ENCODE measurements at places on chromosomes 6 and 20. TPM values are rescaled to one million over a fixed set of nuclear protein-coding genes. Genes with fewer than 3 reads are reported as not detected.

- no peak for DNase-seq
These were observed 160.8 kb downstream of the UBE3D start for GRCh38 chr6:82904860-82905259.

DNA sequence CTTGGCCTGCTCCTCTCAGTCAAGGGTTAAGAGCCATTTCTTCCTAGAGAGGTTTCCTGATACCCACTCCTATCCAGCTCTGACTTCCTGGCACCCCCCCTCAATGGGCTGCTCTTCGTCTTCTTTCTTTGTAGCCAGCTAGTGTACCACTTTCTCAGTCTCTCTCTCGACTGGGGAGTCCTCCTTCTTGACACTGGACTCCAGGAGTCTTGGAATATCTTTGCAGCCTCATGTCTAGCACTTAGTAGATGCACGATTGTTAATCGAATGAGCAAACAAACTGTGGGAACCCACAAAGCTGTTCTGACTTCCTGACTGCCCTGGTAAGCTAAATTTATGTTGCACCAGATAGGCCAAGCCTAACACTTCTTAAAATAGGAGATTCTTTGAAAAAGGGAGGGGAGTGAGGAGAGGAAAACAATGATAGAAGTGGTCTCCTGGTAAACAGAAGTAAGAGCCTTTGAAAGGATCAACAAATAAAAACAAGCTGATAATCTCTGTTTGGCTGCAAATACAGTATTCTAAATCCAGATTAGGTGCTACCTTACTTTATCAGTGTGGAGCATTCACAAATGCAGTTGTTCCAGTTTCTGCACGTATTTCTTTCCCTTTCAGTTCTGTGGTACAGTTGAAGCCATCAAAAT, 160.1 kb upstream of the CITED2 start:
- no peak for DNase-seq

EYA2 gene
- total RNA-seq, result 1.9 TPM

- no peak for DNase-seq
These were observed 46.4 kb downstream of the ORC3 start for GRCh38 chr6:87636315-87636714.

DNA sequence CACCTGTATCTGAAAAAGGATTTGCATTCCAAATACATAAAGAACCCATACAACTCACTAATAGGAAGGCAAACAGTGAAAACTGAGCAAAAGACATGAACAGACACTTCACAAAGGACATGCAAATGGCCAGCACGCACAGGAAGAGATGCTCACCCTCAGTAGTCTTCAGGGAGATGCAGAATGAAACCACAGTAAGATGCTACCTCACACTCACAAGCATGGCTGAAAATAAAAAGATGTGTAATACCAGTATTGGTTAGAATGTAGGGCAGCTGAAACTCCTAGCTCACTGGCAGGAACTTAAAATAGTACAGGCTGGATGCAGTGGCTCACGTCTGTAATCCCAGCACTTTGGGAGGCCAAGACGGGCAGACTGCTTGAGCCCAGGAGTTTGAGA, 64.6 kb downstream of the SNX5 start:
- no peak for DNase-seq

DDX43 gene
- 1.2 TPM for total RNA-seq

DNA sequence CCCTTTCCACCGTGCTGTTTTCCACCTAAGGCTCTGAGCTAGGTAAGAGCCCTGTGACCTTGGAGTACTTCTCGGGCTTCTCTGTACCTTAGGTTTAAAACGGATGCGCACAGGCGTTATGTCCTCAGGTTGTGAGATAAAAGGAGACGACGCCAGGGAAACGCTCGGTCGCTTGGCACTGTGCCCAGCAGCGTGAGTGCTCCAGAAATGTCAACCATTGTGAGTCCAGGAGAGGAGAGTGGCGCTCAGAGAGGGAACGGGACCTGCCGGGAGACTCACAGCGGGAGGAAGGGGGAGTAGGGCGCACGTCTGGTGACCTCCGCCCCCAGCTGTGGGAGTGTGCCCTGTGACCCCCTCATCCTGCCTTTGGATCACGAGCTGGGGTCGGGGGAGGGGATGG, 33.8 kb upstream of the SCRT2 start:
- DNase-seq, result no peak

DNA sequence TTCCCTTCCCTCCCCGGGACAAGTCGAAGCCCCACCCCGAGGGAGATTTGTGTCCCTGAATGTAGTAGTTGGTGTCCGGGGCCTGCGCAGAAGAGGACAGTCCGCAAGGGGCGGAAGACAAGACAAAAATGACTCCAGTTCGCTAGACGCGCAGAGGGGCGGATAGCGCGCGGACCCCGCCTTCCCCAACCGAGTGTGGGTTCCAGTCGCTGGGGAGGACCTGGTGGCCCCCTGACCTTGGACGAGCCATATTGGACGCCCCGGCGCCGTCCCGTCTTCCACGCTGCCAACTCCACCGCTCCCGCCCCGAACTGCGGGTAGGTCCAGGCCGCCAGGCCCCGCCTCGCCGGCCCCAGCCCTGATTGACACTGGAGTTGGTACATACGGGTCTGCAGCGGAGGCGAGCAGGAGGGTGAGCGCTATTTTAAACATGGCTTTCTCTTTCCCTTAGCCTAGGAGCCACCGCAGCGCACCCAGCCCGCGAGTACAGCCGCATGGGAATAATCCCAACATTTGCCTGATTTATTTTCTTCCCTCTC, 802 bp downstream of the HMGN3 start:
- peak; percentile 80 for DNase-seq

GRCh38 chr6:169254456-169255316, 1.0 kb upstream of the THBS2 start:
- no peak for DNase-seq

DNA sequence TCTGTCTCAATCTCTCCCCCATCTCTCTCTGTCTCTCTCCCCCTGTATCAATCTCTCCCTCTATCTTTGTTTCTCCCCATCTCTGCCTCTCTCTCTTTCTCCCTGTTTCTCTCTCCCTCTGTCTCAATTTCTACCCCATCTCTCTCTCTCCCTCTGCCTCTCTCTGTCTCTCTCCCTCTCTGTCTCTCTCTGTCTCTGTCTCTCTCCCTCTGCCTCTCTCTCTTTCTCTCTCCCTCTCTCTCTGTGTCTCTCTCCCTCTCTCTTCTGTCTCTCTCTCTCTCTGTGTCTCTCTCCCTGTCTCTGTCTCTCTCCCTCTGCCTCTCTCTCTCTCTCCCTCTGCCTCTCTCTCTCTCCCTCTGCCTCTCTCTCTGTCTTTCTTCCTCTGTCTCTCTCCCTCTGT, 62.6 kb downstream of the DACT2 start:
- no peak for DNase-seq

GSTA4 gene
- total RNA-seq, result 63.0 TPM

- no peak for DNase-seq
These were observed 150.2 kb downstream of the IMPG1 start for GRCh38 chr6:75922226-75922625.

GRCh38 chr6:156651486-156651885, 125.7 kb upstream of the ARID1B start:
- DNase-seq, result no peak

DNA sequence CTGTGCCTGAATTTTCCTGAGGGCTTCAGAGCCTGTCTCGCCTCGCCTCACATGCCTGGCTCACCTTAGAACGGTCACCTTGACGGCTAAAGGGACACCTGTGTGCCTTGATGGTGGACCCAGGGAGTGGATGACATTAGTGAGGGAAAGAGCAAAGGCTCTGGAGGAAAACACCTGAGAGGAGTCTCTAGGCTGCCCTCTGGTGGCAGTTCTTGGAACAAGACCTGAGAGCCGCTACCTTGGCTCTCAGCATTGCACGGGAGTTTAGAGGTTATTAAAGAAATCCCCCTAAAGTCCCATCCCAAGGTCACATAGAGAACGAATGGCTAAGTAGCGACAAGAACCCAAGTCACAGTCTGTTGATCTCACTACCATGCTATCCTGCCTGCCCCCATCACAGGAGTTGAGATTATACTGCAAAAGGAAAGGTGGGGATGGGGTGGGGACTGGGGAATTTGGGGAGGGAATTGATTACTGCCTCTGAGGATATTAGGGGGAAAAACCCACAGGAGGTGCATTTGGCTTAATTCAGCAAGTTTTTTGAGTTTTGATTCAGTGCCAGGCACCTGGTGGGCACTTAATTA, 7.9 kb upstream of the CDSN start:
- peak; percentile 54 for DNase-seq

DNA sequence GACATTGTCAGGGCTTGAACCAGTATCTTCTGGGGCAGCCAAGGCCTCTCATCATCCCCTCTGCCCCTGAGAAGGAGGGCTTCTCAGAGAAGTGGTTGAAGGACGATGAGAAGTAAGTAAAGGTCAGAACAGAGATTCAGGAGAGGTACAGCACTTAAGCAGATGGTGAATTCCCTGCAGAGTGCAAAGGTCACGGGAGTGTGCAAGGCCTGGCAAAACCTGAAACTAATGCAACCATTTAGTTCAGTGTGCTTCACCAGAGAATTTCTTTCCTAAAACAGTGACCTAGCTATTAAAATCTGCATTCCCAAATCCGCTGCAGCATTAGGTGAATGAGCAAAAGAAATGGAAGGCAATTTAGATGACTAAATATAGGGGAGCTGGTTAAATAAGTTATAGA, 58.4 kb downstream of the TRERF1 start:
- DNase-seq, result no peak

CST2 gene
- total RNA-seq, result 0.39 TPM

DNA sequence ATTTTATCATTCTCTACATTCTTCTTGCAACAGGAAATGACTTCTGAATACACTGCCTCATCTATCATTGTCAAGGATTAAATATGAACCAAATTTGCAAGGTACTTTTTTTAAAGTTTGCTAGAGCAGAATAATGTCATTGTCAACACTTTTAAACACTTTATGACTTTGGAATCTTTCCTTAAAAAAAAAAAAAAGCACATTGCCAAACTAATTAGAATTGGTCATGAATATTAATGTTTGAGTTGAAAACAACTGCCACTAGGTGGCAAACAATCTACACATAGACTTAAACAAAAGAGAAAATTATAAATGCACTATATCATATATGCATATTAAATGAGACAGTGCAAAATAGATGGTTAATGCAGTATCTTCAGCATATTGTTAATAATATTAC, 32.5 kb upstream of the TMEM244 start:
- no peak for DNase-seq

CYP39A1 gene
- 4.5 TPM for total RNA-seq

DNA sequence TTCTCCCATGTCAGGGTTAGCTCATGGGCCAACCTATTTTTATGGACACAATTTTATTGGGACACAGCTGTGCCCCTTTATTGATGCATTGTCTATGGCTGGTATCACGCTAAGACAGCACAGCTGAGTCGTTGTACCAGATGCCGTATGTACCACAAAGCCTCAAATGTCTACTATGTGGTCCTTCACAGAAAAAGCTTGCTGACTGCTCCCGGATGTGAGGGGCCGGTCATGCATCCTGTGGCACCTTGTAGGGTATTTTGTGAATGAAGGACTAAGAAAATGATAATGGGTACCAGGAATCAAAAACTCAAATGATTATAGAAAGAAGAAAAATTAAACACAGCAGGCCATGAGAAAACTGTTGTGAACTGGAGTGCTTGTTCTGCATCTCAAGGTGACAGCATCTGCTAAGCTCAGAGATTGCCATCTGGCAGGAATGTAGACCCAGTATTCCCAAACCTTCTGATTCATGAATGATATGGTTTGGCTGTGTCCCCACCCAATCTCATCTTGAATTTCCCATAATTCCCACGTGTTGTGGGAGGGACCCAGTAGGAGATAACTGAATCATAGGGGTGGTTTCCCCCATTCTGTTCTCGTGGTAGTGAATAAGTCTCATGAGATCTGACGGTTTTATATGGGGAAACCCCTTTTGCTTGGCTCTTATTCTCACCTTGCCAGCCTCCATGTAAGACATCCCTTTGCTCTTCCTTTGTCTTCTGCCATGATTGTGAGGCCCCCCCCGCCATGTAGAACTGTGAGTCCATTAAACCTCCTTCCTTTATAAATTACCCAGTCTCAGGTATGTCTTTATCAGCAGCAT, 248.5 kb downstream of the TSHZ2 start:
- DNase-seq, result no peak

DNA sequence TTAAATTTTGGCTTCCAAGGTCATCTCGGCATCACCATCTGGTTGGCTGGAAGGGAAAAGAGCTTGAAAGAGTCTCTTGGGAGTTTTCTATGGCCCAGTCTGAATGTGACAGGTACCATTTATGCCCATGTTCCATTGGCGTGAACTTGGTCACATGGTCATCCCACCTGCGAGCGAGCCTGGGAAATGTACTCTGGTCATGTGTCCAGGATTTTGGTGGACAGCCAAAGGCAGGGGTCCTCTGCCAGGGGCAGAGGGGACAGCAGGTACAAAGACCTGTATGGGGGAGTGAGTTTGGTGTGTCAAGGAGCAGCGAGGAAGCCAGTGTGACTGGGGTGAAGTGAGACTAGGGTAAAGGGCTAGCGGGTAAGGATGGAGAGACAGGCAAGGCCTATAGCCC, 112.6 kb downstream of the CDC5L start:
- no peak for DNase-seq

CST4 gene
- total RNA-seq, result not detected

GRM1 gene
- not detected for total RNA-seq

GRCh38 chr6:109048176-109048575, 46.5 kb downstream of the SESN1 start:
- no peak for DNase-seq

KHDC1L gene
- total RNA-seq, result not detected

DNA sequence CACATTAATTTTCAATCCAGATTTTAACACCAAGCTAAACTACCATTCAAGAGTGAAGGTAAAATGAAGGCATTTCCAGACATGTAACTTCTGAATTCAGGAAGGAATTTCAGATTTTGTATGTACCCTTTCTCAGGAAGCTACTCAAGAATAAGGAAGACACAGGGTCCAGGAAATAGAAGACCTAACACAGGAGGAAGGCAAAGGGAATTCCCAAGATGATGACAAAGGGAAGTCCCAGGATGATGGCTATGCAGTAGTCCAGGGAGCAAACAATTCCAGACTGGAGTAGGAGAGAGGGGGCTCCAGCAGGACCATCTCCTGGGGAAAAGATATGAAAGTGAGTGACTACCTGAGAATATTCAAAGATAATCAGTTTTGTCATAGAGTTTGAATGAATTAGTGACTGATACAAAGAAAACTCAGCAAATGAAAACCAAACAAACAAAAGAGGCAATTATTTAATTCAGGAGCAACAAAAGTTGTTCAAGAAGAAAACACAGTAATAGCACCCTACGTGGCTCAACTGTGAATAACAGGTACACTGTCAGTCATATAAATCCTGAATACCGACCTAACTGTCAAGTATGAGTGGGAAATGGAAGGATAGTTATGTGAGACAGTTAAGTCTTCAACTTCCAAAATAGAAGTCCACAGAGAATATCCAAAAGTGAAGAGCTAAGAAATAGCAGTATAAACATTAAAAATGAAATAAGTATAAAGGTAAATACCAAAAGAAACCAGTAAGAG, 4.0 kb downstream of the RNF24 start:
- no peak for DNase-seq

SRMS gene
- total RNA-seq, result not detected

TAGAP gene
- total RNA-seq, result 8.2 TPM

- DNase-seq, result no peak
These were observed 1026.9 kb upstream of the ADGRB3 start for GRCh38 chr6:67608099-67608749.
